Stimulated activated CD4-positive, alpha-beta T cell treated with anti-CD3 and anti-CD28 coated beads, Interleukin-4, amount 100 ng/mL, for 1 hour (primary cell): ENCODE measurements at places on chromosomes 16 and 17.

DNA sequence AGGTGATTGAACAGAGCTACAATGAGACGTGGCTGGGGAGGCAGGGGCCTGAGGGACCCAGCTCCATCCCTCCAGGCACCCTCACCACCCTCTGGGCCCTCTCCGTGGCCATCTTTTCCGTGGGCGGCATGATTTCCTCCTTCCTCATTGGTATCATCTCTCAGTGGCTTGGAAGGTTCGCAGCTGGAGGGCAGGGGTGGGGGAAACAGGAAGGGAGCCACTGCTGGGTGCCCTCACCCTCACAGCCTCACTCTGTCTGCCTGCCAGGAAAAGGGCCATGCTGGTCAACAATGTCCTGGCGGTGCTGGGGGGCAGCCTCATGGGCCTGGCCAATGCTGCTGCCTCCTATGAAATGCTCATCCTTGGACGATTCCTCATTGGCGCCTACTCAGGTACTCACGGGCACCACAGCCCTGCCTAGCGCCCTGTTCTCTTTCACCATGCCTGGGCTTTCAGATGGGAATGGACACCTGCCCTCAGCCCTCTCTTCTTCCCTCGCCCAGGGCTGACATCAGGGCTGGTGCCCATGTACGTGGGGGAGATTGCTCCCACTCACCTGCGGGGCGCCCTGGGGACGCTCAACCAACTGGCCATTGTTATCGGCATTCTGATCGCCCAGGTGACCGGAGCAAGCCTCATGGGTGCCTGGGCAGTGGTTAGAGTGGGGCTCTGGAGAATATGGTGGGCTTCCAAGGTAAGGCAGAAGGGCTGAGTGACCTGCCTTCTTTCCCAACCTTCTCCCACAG is 2.1 kb downstream of the SLC2A4 start:
- DNase-seq, result no peak

GRCh38 chr16:17313793-17314547 is 156.8 kb downstream of the XYLT1 start:
- no peak for DNase-seq

GRCh38 chr16:70685938-70686375 is at the start of gene MTSS2:
TSS of gene MTSS2 (minus strand) at chr16:70686053. CDS start at chr16:70685791, 262 bp downstream.
- peak; percentile 36 for DNase-seq

- no peak for DNase-seq
Measured at GRCh38 chr16:88783391-88784073, 1.5 kb downstream of the PIEZO1 start.

DNA sequence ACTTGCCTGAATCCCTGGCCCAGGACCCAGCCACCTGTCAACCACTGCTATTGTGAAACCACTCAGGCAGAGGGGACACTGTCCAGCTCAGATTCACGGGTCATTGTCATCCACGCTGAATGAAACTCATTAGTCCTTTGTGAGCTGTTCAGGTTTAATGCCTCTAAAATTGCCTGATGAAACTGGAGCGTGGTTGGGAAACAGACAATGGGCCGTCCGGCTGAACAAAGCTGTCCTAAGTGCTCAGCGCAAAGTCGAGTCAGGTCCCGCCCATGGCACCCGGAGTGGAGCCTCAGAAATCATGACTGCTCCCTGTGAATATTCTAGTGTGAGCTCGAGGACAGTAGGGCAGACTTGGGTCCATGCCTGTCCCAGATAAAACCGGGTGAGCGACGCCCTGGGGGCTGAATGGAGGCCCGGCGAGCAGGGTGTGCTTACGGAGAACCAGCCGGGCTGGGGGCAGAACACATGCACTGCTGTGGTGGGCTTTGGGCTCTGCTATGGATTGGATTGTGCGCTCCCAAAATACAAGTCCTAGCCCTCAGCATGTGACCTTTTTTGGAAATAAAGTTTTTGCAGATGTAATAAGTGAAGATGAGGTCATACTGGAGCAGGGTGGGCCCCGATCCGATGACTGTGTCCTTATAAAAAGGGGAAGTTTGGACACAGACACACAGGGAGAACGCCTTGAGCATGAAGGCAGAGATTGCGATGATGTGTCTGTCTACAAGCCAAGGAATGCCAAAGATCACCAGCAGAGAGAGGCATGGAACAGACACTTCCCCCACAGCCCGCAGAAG is 12.9 kb upstream of the CMIP start:
- no peak for DNase-seq

DNA sequence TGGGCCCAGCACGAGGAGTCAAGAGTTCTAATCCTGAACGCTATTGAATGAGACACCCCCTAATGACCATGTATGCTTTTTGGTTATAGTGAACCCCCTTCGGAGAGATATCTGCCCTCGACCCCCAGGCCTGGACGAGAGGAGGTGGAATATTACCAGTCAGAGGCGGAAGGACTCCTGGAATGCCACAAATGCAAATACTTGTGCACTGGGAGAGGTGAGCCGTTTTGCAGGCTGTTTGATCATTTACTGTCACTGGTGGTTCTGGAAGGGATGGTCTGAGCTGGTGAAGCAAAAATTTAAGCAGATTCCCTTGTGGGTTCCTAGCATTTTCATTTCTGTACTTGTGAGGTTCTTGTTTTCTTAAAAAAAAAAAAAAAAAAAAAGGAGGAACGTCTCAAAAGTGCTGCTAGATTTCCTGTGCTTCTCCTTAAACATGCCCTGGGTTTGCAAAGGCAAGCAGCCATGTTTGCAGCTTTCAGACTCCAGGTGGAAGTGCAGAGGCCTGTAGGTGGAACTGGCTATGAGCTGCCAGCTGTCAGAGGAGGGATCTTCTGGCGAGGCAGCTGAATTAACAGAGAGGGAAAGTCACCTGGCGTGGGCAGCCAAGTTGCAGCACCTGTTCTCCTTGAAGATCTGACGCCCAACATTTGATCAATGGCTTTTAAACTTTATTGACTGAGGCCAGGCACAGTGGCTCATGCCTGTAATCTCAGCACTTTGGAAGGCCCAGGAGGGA is 3.5 kb downstream of the MARVELD3 start:
- no peak for DNase-seq
